Activated CD4-positive, alpha-beta T cell treated with anti-CD3 and anti-CD28 coated beads, Interleukin-2, Interleukin-6, amounts not matched to agents 100 ng/mL and 50 ng/mL, durations not matched to agents 16 hours and 8 hours (primary cell): ENCODE measurements at places on chromosomes 16 and 17.
A peak's percentile ranks its signal among the peaks of the same experiment; 100 is the strongest.

DNA sequence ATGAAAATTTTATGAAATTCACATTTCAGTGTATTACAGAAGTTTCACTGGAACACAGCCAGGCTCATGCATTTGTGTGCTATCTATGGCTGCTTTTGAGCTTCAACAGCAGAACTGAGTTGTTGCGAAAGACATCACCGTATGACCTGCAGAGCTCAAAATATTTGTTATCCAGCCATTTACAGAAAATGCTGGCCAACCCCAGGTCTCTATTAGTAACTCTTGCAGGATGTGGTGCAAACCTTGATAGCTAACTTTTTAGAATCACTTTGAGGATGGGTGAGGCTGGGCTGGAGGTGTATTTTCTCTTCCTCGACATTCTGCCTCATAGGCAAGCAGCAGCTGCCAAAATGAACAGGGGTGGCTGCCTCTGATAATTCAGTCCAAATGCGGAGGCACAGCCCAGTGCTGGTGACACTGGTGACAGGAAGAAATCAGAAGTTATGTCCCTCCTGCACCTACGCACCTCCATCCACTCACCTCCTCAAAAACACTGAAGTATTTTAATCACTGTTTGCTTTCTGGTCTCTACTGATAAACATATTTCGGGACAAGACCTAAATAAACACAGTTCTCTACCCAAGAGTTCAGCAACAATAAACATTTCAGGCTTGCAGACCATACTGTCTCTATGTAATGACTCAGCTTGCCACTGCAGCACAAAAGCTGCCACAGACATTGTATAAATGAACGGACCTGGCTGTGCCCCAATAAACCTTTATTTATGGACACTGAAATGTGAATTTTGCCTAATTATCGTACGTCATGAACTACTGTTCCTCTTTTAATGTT, 28.5 kb downstream of the ARHGAP17 start:
- no peak for DNase-seq

DNA sequence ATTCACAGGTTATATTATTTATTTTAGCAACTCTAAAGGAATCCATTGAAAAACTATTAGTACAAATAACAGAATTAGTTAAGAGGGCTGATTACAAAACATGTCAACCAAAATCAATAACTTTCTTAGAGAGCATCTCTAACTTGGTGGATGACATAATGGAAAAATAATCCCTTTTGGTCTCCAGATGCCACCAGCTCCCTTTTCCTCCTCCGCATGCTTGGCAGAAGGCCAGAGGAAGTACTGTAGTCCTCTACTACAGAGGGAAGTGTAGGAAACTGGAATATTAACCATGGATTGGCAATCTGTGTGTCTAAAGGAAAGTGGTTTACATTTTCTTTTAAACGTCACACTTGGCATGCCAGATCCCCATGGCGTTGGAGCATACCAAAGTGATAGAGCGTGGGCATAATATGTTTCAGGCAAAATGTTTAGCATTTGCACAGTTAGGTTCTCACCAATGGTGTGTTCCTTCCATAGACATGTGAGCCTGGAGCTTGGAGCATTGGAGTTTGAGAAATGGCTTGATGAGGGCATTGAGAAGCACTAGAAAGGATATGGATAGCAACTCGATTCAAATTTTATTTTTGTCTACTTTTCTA, 106.3 kb downstream of the PRKCB start:
- DNase-seq, result no peak

DNA sequence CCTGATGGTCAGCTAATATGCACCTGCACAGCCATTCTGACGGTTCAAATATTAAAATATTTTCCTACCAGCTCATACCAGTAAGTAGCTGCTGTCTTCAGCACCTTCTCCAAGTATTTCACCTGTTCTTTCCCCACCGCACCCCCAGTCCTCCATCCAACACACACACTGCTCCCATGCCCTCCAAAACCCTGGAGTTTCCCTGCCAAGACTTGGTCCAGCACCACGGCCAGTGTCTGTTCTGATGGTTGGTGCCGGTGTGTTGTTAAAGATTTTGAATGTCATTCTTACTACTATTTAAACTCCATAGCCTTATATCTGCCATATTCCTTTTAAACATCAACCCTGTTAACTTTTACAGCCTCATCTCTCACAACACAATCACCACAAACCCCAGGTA, 142.4 kb downstream of the GSG1L start:
- DNase-seq, result no peak

- DNase-seq, result no peak
Measured at GRCh38 chr17:4632581-4632920, 8.9 kb downstream of the ALOX15 start.

GRCh38 chr17:65772989-65773388, 211.5 kb upstream of the AXIN2 start:
- DNase-seq, result no peak

DNA sequence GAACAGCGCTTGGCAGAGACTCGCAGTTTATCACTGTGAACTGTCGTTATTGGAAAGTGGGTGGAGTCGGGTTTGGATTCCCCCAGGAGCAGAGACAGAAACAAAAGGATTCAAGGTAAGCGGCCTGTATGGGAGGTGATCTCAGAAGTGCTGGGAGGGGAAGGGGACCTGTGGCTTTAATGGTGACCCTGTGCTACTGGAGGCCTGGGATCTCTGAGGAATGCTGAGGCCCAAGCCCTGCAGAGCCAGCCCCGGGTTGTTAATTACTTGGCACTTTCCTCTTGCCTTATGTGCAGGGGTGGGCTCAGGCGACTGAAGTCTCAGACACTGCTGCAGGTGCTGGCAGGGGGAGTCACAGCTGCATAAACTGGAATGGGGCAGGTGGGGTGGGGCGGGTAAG, 27.4 kb downstream of the IRF8 start:
- no peak for DNase-seq

GRCh38 chr16:49593424-49594040, 219.9 kb downstream of the C16orf78 start:
- DNase-seq, result no peak

DNA sequence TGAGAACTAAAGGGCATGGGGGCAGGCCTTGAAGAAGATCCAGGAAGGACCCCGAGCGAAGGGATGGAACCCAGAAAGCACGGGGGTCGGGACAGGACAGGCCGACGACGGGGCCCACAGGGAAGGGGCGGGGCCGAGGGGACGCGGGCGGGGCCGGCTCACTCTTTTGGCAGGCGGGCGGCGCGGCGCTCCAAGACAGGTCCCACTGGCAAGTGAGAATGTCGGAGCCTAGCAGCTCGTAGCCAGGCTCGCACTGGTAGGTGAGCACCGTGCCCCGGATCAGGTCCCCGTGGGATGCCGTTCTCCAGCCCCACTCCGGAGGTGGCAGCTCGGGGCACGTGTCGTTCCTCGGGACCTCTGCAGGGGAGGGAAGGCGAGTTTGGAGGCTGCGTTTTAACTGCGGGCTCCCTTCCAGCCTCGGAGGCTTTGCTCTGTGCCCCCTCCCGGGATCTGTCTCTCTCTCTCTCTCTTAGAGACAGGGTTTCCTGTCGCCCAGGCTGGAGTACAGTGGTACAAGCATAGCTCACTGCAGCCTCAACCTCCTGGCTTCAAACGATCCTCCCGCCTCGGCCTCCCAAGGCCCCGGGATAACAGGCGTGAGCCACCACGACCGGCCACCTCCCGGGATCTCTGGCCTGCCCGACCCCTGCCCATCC, 13.7 kb upstream of the CDIPT start:
- DNase-seq, result peak; percentile 20

DNA sequence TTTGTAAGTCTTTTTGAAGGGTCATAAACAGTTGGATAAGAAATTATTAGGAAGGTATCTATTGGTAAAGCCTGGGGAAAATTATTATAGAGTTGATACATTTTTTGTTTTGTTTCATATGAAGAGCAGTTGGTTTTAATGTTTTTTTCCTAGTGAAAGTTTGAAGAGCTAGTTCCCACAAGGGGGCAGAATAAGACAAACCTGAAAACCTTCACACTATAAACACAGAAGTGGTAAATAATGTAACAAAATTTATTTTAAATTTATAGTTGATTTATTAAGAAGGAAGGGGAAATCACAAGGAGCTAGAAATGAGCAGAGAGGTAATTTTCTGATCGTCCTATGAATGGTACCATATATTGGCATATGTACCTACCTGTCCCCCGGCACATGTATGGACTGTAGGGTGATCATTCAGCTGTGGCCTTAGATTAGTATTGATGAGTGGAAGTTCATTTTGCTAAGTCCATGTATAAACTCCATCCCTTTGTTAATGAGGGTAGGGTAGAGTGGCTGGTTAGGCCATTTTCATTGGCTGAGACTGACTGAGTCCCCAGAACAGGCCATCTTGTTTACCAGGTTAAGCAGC, 116.3 kb downstream of the TANC2 start:
- DNase-seq, result peak; percentile 12

DNA sequence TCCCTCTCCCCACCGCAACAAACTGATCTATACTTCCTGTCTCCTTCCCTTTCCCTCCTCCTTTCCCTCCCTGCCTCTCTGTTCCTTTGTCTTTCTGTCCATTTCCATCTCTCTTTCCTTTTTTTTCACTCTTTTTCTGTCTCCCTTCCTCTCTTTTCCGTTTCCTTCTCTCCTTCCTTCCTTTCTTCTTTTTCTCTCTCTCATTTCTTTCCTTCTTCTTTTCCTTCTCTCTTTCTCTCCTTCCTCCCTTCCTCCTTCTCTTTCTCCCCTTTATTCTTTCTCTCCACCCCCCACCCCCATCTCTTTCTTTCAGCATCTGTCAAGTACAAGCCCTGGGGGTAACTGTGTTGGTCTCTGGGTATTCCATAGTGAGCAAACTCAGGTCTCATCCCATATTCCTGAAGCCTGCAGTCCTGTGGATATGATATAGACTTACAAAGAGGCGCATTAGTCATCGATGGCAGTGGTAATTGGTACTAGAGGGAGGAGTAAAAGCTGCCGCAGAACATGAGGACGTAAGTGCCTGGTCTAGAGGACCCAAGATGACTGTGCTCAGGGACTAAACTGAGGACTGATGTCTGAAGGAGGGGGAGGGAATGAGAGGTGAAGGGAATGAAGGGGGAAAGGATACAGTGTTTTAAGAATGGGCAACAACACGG, 50.4 kb downstream of the VAT1L start:
- no peak for DNase-seq

GRCh38 chr17:44216173-44216572, 3.3 kb downstream of the UBTF start:
- peak; percentile 75 for DNase-seq
